ENCODE measurements at places on chromosomes 16 and 17. TPM values are rescaled to one million over a fixed set of nuclear protein-coding genes. Genes with fewer than 3 reads are reported as not detected.

- H3K4me1 ChIP-seq, result peaks cover 7% of the 10 kb centered on the region
- H3K36me3 ChIP-seq, result no peaks in the 10 kb centered on the region
- H3K4me3 ChIP-seq, result no peak overlapping the region
- no peaks in the 10 kb centered on the region for H3K27me3 ChIP-seq
Observed at GRCh38 chr17:9932491-9932890, 27.4 kb upstream of the RCVRN start.

The ABCA9 gene
- 5.1 TPM for total RNA-seq

The EPN3 gene
- total RNA-seq, result 15.8 TPM

- H3K27ac ChIP-seq, result no peak overlapping the region
- no peak for DNase-seq
- no peak overlapping the region for H3K4me3 ChIP-seq
Observed at GRCh38 chr16:73956587-73957494, 339.8 kb upstream of the PSMD7 start.

DNA sequence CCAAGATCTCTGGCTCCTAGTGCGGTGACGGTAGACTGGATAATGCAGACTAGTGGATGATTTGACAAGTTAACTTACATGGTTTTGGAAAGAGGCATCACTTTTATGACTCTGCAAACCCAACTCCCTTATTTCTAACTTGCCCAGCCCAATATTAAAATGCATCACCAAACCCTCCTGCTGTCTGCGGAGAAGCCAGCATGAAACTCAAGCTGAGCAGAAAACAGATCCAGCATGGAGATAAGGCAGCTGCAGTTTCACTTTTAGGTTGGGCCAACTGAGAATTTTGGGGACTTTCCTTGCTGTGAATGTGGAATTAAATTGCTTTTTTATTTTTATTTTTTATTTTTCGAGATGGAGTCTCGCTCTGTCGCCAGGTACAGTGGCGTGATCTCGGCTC, 27.8 kb downstream of the CDH1 start:
- no peak for DNase-seq
- H3K36me3 ChIP-seq, result no peaks in the 10 kb centered on the region
- H3K27me3 ChIP-seq, result no peaks in the 10 kb centered on the region
- no peaks in the 10 kb centered on the region for H3K4me1 ChIP-seq
- no peak overlapping the region for H3K4me3 ChIP-seq

The CD300H gene
- 0.60 TPM for total RNA-seq

DNA sequence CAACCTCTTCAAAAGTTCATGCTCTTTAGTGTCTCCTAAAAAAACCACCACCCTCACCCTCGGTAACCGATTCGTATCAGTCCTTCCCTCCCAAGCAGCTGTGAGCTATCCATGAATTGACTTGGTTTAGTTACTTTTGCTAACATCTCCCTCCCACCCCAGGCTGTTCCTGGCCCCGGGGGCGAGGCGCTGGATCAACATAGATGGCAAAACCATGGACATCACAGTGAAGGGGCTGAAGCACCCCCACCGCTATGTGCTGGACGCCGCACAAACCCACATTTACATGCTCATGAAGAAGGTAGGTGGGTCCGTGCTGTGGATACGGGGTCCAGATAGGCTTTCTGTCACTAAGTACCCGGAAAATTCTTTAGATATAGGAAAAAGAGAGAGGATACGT, 66.8 kb downstream of the RGS9 start:
- DNase-seq, result no peak
- no peaks in the 10 kb centered on the region for H3K27me3 ChIP-seq
- no peaks in the 10 kb centered on the region for H3K36me3 ChIP-seq
- no peaks in the 10 kb centered on the region for H3K4me1 ChIP-seq
- no peak overlapping the region for H3K4me3 ChIP-seq

GRCh38 chr16:53766304-53767016, 62.5 kb downstream of the FTO start:
- H3K27me3 ChIP-seq, result no peaks in the 10 kb centered on the region
- no peak for DNase-seq
- peaks cover 5% of the 10 kb centered on the region for H3K4me1 ChIP-seq
- no peak overlapping the region for H3K27ac ChIP-seq
- H3K4me3 ChIP-seq, result no peak overlapping the region

- no peak overlapping the region for H3K4me3 ChIP-seq
- no peaks in the 10 kb centered on the region for H3K4me1 ChIP-seq
- H3K27me3 ChIP-seq, result no peaks in the 10 kb centered on the region
- DNase-seq, result no peak
- H3K27ac ChIP-seq, result no peak overlapping the region
Observed at GRCh38 chr17:33990943-33991706, 264.0 kb upstream of the CCL2 start.

- no peak for DNase-seq
- no peaks in the 10 kb centered on the region for H3K4me1 ChIP-seq
- no peak overlapping the region for H3K27ac ChIP-seq
- no peaks in the 10 kb centered on the region for H3K36me3 ChIP-seq
- no peak overlapping the region for H3K4me3 ChIP-seq
Observed at GRCh38 chr16:66639091-66639885, 34.8 kb downstream of the CMTM3 start.

- no peak overlapping the region for H3K4me3 ChIP-seq
- peaks cover 69% of the 10 kb centered on the region for H3K4me1 ChIP-seq
- peak overlapping the region; percentile 69 for H3K27ac ChIP-seq
- peaks cover 66% of the 10 kb centered on the region for H3K36me3 ChIP-seq
- no peaks in the 10 kb centered on the region for H3K27me3 ChIP-seq
Observed at GRCh38 chr17:1000597-1001461, 3.9 kb downstream of the TIMM22 start.
